ENCODE measurements at places on chromosomes 13 and 19.
A peak's percentile ranks its signal among the peaks of the same experiment; 100 is the strongest.

DNA sequence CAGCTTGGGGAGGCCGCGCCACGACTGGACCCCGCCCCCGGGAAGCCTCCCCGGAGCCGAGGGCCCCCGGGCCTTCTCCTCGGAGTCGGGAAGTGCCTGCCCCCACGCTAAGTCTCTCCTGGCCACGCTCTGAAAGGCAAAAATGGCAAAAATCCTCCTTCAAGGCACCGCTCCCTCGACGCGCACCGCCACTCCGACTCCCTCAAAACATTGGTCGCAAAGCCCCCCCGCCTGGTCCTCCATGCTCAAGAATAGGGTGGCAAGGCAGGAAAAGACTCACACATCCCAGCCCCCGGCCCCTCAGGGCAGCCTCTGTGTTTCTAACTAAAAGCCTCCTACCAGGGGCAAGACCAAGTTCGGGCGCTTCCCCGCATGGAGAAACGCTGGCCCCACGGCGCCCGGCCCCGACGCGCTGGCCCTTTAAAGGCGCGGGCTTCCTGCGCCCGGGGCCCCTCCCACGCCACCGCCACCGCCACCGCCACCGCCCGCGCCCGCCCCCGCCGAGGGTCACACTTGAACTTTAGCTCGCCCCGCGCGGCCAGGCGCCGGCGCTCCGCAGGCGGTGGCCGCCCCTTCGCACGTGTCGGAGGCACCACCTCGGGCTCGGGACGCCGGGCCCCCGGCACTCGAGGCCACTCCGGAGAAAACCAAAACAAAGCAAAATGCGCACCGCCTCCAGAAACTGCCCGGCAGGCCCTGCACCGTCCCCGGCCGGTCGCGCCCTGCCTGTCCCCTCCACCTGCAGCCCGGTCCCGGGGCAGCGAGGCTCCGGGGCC, 1.9 kb downstream of the FOXO1 start:
- peak; percentile 67 for DNase-seq

- DNase-seq: no peak
Measured at GRCh38 chr13:47025791-47026447, 129.1 kb upstream of the HTR2A start.

GRCh38 chr19:19460761-19461265, 54.5 kb downstream of the TSSK6 start:
- peak; percentile 62 for DNase-seq

GRCh38 chr19:18784786-18785120, 6.4 kb downstream of the COMP start:
- no peak for DNase-seq

GRCh38 chr13:30307971-30308290, 580 bp upstream of the KATNAL1 start:
- DNase-seq: no peak
